ENCODE measurements at places on chromosomes 4 and X.

DNA sequence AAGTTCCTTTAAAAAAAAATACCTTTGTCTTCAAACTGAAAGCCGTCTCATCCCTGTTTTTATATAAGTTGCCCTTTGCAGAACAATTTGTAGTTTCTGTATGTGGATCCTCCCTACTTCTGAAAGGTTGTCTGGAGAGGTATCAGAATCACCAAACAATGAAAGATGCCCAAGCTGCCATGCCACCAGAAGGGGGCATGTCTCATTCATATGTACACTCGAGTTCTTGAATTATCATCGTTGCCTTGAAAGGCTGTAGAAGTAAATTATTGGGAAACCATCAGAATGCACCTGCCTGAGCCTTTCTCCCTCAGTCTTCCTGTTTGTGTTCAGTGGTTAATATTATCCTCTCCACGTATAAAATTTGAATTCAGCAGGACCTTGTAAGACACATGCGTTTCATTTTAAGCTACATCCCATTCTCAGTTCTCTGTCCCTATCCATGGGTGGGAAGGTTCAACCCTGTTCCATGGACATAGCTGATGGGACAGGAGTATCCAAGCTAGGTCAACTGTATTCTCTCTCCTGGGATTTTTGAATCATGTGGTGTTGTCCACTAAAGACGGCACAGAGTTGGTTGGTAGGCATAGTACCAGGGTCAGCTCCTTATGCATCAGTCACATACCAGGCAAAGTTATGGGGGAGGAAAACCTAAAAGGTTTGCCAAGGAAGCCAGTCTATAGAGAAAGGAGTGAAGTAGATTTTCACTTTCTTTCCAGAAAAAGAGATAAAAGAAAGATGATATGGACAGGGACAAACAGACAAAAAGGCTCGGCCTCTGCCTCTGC, 24.0 kb downstream of the GALNT7 start:
- DNase-seq, result no peak

DNA sequence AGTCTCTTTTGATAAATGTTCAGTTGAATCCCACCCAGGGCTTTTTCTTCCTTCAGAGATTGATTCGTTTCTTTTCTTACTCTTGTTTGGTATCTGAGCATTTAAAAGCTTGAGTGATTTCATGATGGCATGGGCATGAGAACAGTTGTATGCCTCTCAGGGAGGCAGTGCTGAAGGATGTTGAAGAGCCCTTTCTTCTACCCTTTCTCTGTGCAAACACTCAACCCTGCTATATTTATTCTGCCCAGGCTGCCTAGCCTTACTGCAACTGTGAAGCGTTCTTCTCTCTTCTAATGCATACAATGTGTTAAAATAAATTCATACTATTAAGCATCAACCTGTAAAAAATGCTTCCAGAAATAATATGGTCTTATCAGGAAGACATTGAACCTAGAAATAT, 367.6 kb upstream of the LCORL start:
- no peak for DNase-seq

GRCh38 chrX:94908171-94908570, 1234.2 kb downstream of the FAM133A start:
- DNase-seq, result no peak

- DNase-seq, result no peak
Measured at GRCh38 chrX:74492720-74493201, 71.5 kb downstream of the SLC16A2 start.
